ENCODE measurements at places on chromosomes 12 and 14.

GRCh38 chr14:81256289-81256960 is 35.7 kb upstream of the GTF2A1 start:
- no peak for DNase-seq

DNA sequence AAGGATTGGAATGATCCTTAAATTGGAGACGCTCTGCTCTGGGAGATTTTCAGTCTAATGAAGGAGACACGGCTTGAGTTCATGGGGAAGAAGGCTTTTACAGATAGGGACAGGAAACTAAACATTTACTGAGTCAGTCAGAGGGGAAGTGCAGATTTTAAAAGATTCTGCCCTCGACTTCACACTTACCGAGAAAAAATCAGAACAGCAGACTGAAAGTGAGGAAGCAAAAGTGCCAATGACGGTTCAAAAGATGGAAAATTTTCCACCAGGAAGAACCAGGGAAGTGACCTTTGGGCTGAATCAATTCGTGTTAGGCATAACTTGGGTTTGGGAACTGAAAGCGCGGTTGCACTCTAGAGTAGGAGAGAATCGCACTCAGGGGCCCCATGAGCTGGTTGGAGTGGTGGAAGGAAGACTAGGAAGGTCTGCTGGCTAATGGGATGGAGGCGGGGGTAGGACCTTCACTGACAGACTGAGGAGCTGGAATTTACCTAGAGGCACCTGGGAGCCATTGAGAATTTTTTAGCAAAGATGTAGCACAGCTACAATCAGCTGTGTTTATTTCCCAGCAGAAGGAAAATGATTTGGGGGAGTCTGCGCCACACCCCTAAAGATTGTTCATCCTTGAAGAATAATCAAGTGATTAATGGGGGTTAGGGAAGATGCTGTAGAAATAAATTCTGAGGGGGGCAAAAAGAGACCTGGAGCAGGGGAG is 1.2 kb downstream of the KCNK13 start:
- no peak for DNase-seq

DNA sequence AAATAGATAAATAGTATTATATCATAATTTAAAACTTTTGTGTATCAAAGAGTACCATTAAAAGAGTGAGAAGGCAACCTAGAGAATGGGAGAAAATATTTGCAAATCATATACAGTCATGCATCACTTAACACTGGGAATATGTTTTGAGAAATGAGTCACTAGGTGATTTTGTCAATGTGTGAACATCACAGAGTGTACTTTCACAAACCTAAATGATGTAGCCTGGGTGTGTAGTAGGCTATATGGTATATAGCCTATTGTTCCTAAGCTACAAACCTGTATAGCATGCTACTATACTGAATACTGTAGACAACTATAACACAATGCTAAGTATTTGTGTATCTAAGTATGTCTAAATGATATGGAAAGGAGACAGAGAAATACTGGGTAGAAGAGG is 48.0 kb upstream of the ARID2 start:
- DNase-seq = no peak

DNA sequence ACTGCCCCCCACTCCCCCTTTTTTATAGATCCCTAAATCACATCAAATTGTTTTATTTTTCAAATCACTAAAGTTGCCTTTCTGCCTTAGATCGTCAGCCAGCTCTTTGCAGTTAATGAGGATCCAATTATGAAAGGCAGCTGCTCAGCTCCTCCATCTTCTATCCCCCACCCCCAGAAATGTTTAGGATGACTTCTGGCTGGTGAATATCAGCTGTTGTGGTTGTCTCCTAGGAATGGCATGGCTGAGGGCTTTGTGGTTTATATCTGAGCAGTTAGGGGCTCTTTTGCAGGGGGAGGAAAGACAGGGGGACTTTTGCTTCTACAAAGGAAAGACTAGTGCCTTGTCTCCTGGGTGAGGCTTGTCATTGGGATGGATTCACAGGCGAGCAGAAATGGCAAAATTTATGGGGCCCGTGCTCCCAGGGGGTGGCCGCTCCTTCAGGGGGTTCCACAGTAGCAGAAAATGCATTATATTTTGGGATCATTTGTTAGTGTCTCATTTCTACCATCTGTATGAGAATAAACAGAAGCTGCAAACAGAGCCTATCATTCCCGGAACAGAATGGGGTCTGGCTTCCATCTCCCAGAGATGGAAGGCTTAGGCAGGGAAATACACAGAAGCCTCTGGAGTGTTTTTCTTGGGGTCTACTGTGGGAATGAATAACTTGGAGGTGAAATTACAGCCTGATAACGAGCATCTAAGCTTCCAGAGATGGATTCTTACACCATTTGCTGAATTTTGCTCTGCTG is 6.5 kb downstream of the JDP2 start:
- peak; percentile 20 for DNase-seq

DNA sequence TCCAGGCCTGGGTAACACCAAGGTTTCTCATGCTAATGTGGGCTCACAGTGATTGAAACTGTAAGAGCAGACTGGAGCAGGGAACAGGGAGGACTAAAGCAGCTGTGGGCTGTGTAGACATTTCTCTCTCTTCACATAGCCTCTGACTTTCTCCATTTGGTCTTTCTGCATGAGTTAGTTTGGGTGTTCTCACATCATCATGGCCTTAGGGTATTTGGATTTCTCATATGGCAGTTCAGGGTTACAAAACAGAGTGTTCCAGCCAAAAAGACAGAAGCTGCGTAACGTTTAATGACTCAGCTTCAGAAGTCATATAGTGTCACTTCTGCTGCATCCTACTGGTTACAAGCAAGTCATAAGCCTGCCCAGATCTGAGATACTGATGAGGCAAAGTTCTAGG is 52.0 kb upstream of the OSBPL8 start:
- DNase-seq = no peak

DNA sequence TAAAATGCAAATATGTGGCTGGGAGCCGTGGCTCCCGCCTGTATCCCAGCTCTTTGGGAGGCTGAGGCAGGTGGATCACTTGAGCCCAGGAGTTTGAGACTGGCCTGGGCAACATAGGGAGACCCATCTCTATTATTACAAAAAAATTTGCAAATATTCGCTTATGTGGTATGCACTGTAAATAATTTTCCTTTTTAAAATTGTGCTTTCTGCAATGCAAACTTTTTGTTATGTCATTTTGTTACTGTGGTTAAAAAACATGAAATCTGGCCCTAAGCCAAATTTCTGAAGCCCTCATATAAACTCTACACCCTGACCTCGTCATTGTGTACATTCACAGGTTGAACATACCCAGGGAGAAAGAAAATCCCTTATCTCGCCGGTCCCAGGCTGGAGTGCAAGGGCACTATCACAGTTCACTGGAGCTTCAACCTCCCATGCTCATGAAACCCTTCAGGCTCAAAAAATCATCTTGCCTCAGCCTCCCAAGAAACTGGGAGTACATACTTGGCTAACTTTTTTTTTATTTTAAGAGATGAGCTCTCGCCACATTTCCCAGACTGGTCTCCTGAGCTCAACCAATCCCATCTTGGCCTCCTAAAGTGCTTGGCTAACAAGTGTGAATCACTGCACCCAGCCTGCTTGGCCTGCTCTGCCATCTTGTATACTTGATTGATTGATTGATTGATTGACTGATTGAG is 24.7 kb downstream of the TRAPPC6B start:
- DNase-seq = no peak

- DNase-seq = no peak
These were observed 247.5 kb upstream of the NOVA1 start for GRCh38 chr14:26845151-26845818.

Data from suprapubic skin (tissue), 4 donors.